NCI-H146 (cell line): ENCODE measurements at places on chromosomes 5 and 9.

DNA sequence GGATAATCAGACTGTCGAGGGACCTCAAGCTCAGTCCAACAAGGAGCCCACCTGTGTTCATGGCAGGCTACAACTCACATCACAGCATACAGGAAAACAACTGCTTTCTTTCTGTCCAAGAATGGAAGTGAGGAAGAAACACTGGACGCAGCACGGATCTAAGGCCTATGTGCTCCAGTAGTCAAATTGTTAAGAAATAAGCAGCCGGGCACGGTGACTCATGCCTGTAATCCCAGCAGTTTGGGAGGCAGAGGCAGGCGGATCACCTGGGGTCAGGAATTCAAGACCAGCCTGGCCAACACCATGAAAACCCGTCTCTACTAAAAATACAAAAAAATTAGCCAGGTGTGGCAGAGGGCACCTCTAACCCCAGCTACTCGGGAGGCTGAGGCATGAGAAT, 427.8 kb downstream of the BNC2 start:
- no peak for DNase-seq

DNA sequence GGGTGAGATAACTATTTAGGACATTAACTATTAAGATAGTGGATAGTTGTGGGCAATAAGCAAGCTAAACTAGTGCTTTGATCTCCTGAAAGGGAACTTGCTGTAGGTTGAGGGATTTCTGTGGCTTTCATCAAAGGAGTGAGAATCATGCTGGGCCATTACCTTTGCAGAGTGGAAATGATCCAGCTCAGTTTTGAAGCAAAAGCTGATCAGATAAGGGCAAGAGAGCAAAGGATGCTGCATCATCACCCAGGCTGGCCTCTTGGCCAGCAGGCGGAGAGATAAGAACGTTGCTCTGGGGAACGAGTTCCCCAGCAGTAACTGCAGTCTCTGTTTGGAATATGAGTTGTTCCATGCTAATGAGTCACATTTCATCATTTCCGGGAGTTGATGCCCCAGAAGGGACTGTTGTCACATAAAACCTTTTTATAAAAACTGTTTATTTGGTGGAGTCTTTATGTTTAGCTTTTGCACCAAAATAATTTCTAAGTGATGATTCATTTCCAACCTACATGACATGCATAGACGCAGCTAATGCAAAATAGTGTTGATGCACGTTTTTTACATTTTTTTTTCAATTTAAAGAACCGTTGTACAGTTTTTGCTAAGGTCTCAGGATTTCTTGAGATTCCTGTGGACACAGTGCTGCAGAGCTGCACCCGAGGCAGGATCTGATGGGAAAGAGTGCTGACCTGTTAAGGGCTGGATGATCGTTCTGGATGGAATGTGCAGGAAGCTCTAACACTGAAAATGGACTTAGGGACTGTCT, 99.3 kb downstream of the ACTBL2 start:
- DNase-seq: no peak

GRCh38 chr5:32309761-32310160, 3.0 kb downstream of the MTMR12 start:
- DNase-seq: no peak

- DNase-seq: no peak
These were observed 10.4 kb downstream of the STOM start for GRCh38 chr9:121359351-121360294.

- no peak for DNase-seq
These were observed 29.8 kb upstream of the ENHO start for GRCh38 chr9:34552606-34552981.

- DNase-seq: peak; percentile 23
These were observed 440.7 kb downstream of the DMAC1 start for GRCh38 chr9:7358876-7359275.

DNA sequence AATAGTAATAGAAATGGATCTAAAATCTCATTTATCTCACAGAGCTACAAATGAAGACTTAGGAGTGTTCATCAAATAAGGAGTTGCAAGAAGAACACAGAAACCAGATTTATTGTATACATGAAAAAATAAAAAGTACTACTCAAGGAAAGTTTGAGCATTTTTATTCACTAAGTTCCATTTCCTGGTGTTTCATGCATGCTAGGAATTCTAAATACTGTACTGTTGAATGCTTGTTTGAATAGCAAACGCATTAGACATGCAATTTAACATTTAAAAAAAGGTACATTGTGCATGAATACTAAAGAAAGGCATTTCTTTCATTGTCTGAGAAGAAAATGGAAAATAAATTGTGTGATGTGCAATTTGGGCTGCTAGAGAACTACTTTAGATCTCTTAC, 52.1 kb downstream of the C6 start:
- DNase-seq: no peak

GRCh38 chr5:176748967-176749935, 61.1 kb upstream of the UNC5A start:
- no peak for DNase-seq

GRCh38 chr5:172356047-172356446, 72.5 kb upstream of the UBTD2 start:
- no peak for DNase-seq

GRCh38 chr5:173057062-173057924, 1.1 kb downstream of the CREBRF start:
- peak; percentile 94 for DNase-seq
